ENCODE measurements at places on chromosomes 5 and 9.

GRCh38 chr9:104506565-104506964, 2.5 kb downstream of the OR13F1 start:
- DNase-seq = no peak

- no peak for DNase-seq
These were observed 268.9 kb downstream of the ZNF608 start for GRCh38 chr5:124477577-124477976.

DNA sequence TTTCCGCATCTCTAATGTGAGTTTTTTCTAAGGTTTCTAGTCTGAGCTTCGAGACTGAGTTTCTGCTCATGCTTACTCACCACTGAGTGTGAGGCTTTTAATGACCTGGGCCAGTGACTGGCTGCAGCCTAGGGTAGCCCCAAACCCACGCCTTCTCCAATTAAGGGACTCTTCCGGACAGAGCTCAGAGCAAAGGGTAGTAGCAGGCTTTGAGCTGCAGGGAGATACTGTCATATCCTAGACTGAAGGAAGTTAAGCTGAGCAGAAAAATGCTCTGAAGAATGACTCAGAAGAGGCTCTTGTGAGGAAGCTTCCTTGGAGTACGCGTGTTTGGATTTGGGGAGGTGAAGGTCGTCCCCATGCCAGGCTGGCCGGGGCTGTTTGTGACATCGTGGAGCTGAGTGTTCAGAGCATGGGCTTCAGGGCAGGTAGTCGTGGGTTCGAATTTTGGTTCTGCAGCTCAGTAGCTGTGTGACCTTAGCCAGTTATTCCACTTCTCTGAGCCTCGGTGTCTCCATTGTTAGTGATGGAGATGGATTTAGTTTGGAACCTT, 3.5 kb downstream of the USP20 start:
- DNase-seq = peak; percentile 92

DNA sequence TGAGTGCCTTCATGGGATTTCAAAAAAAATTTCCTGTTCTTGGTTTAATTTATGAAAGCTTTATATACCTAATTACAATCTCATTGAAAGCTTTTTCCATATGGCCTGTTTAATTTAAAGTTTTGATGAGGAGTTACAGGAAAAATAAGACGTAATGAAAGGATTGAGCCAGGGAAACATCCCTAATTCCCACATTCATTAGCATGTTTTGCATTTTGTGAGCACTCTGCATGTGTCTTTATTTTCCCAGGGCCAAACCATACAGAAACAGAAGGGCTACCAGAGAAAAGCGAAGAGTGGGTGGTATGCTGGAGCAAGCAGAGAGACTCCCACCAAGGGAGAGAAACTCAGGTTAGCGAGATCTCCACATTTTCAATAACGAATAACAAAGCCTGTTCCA, 20.3 kb upstream of the LECT2 start:
- DNase-seq = no peak

GRCh38 chr5:76162335-76162734, 79.2 kb downstream of the SV2C start:
- no peak for DNase-seq

DNA sequence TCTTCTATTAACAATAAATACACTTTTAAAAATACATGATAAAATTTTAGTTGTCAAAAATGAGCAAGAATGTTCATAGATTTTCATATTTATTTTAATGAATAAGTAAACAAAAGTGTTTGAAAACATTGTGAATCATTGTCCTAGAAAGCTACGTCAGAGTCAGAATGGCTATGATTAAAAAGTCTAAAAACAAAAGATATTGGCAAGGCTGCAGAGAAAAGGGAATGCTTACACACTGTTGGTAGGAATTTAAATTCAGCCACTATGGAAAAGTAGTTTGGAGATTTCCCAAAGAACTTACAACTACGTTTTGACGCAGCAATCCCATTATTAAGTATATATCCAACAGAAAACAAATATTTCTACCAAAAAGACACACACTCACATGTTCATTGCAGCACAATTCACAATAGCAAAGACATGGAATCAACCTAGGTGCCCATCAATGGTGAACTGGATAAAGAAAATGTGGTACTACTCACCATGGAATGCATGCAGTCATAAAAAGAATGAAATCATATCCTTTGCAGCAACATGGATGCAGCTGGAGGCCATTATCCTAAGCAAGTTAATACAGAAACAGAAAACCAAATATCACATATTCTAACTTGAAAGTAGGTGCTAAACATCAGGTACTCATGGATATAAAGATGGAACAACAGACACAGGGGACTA, 49.2 kb upstream of the FBXL17 start:
- DNase-seq = no peak

DNA sequence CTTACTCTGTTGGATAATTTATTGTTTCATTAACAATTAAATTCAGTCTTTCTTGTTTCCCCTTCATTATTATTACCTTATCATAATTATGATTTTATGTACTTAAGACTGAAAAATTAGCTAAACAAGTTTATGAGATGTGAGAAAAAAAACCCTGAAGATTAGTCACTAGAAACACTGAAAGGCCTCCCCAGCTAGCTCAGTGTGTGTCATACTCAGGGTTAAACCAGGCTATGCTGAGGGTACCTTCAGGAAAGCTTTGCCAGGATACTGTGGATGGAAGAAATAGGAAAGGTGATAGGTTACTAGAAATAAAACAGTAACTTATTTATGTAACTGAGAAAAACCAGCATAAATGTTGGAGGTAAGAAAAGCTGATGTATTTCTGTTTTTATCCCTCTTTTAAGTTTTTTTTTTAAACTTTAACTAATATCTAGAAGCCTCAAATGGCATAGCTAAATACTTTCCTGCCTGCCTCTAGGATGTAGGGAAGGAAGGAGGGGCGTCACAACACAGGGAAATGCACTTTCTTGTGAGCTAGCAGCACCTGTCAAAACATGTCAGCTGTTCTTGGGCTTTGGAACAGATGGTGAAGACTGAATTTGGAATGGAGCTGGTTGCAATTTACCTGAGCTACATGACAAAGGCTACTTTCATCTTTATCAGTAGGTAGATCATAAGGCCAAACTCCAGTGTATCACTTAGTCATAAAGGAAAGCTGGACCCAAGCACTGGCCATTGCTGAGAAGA, 24.2 kb downstream of the NMRK1 start:
- peak; percentile 46 for DNase-seq

DNA sequence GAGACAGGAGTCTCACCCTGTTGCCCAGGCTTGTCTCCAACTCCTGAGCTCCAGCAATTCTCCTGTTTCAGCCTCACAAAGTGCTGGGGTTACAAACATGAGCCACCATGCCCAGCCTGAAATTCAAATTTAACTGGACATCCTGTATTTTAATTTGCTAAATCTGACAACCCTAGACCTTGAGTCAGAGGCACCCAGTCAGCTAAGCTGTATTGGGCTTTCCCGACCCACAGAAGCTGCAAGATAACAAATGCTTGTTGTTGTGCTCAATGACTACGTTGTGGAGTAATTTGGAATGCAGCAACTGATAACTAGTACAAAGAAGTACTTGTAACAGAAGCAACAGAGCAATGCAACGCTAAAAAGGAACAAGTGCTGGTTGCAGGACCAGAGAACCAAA, 533.1 kb downstream of the NTRK2 start:
- DNase-seq = no peak

- no peak for DNase-seq
These were observed 33.3 kb downstream of the EXOC3 start for GRCh38 chr5:476102-476813.

DNA sequence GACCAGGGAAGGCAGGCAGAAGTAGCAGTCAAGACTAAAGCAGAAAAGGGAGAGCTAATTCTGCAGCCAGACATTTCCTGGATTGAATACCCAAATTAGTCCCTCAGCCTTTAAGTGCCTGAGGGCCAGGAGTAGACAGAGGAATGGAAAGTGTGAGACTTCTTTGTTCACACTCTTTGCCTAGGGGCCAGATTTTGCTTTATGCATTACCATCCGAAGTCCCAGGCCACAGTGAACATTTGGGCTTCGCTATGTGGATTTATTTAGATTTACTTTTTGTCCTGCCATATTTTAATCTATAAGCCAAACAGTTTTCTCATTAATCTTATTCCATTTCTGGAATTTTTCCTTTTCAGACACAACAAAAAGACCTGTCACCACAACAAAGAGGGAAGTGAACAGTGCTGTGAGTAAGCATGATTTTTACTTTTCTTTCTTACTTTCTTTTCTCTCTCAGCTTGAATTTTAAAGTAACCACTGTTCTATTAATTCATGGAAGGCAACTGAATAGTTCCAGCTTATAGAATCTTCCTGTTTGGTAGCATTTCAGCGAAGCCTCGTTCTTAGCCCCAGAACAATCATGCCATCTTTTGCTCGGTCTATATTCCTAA, 52.6 kb downstream of the PDCD1LG2 start:
- peak; percentile 77 for DNase-seq

GRCh38 chr5:103010168-103010567, 109.8 kb downstream of the GIN1 start:
- peak; percentile 35 for DNase-seq
